NCI-H2171 treated with DMSO at 0.1 percent for 48 hours (cell line): ENCODE measurements at places on chromosomes 5 and 9.
A peak's percentile ranks its signal among the peaks of the same experiment; 100 is the strongest.

DNA sequence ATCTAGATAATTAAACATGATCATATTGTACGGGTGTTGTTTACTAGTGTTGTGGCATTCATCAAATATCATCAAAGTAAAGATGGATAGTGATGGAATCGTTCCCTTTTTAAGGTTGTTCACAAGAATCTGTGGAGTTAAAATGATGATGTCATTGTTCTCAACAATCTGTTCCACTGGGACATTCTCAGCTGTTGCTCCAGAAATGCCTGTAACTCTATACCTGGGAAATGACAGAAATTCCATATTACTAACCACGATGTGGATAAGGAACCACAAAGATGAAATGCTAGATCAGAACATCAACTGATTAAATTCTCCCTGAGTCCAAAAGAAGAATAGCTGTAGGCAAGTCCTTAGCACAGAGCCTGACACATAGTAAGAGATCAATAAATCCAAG, 38.0 kb downstream of the RIGI start:
- peak; percentile 15 for DNase-seq

DNA sequence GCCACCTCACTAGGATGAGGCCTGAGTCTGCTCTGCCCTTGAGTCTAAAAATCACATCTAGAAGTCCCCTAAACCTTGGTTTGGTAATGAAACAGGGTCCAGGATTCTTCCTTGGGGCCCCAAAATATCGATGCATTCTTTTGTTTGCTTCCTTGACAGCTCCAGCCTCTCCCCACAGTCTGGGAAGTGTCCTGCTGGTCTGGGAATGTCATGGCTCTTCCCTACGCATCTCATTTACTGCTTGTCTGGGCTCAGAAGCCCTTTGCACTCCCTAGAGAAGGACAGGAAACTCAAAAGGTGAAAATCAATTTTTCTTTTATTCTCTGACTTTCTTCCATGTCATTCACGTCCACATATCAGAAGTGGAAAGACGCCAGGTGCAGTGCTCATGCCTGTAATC, 115.8 kb downstream of the DRD1 start:
- no peak for DNase-seq

GRCh38 chr5:115257981-115258380, 4.7 kb downstream of the PGGT1B start:
- DNase-seq = no peak

GRCh38 chr9:114001794-114002261, 76.3 kb downstream of the AMBP start:
- DNase-seq = no peak

DNA sequence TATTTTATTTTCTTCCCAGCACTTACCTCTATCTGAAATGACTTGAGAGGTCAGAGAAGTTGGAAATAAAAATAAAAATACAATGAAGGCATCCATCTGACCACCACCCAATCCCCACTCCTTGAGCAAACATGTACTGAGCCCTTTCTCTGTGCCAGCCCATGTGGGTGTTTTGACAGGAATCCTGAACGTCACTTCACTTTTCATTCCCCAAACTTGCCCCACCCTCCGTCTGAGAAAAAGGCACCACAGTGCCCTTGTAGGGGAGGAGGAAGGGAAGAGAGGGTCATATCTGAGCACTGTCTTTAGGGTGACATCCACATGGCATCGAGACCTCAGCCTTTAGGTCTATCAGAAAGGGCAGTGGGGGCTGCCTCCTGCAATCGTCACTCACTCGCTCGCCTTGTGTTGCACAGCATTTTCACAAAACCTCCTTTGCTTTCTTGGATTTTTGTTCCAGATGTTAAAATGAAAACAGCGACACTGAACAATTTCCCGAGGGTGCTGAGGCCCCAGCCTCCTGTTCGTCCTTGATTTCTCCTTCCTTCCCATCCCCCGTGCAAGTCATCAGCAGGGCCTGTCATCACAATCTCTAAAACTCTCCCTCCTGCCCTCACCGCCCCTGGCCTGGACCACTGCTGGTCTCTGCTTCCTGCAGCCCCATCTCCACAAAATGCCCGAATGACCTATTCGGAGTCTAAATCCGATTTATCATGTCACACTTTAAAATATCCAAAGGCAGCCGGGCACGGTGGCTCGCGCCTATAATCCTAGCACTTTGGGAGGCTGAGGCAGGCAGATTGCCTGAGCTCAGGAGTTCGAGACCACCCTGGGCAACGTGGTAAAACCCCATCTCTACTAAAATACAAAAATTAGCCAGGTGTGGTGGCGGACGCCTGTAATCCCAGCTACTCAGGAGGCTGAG, 13.0 kb downstream of the HIGD2A start:
- DNase-seq = no peak

DNA sequence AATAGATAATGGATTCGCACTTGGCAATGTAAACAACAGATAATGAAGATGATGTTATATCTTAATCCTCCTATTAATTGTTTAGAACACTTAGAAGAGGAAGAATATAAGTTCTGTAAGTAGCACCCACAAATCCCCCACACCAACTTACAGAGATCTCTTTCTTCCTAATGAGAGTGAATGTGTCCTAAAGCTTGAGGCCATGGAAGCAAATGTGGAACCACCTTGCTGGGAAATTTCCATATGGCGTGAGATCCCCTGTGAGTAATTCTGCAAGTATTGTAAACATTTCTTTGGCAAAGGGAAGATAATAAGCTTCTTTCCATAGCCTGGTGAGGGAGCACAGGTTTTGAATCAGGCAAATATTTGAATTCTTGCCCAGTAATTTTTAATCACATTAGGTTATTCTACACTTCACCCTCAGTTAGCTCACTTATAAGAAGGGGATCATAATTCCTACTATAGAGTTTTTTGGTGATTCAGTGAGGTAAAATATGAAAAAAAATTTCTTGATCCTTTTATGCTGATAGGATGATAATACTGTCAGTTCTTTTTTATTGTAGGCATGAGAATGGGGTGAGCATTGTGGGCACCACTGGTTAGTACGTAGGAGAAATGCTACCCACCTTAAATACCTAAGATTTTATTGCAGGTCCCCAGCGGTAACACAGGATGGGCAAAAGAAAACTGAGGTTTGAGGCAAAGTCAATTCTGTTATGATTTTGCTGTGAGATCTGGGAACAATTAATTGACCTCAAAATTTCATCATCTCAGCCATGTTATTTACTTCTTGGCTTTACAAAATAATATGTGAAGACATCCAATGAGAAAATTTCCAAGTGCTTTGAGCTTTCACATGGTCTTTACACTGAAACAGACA, 574.8 kb downstream of the PSAT1 start:
- DNase-seq = peak; percentile 75

GRCh38 chr9:130824643-130825350, 10.3 kb upstream of the ABL1 start:
- peak; percentile 94 for DNase-seq

- DNase-seq = peak; percentile 18
Measured at GRCh38 chr5:151770383-151771258, 1.1 kb upstream of the G3BP1 start.

DNA sequence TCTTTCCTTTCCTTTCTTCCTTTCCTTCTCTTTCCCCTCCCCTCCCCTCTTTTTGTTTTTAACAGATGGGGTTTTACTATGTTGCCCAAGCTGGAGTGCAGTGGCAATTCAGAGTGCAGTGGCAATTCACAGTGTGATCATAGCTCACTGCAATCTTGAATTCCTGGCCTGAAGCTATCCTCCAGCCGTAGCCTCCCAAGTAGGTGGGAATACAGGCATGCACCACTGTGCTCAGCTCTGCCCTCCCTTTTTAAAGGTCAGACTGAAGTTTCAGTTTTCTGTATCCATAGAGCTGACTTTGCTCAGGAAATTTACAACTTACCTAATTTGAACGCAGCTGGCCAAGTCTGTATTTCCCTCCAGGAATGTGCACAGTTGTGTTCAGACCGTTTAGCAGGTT, 696 bp downstream of the CCL28 start:
- DNase-seq = no peak

- DNase-seq = no peak
Measured at GRCh38 chr9:88826181-88826580, 165.1 kb upstream of the S1PR3 start.

- no peak for DNase-seq
Measured at GRCh38 chr9:131511880-131512279, 9.2 kb downstream of the POMT1 start.

DNA sequence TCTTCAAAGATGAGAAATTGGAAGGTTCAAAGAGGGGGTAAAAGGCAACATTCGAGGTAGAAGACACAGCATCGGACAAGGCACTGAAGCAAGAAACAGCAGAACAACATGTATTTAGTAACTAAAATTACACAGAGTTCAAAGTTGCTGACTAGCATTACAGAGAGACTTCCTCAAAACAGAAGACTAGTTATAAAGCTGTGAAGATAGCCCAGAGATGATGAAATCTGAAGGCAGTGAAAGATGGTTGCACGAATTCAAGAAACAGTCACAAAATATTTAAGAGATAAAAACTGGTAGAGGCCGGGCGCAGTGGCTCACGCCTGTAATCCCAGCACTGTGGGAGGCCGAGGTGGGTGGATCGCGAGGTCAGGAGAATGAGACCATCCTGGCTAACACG, 16.3 kb downstream of the MAPKAP1 start:
- DNase-seq = no peak
